ENCODE measurements at places on chromosomes 6 and 20.

DNA sequence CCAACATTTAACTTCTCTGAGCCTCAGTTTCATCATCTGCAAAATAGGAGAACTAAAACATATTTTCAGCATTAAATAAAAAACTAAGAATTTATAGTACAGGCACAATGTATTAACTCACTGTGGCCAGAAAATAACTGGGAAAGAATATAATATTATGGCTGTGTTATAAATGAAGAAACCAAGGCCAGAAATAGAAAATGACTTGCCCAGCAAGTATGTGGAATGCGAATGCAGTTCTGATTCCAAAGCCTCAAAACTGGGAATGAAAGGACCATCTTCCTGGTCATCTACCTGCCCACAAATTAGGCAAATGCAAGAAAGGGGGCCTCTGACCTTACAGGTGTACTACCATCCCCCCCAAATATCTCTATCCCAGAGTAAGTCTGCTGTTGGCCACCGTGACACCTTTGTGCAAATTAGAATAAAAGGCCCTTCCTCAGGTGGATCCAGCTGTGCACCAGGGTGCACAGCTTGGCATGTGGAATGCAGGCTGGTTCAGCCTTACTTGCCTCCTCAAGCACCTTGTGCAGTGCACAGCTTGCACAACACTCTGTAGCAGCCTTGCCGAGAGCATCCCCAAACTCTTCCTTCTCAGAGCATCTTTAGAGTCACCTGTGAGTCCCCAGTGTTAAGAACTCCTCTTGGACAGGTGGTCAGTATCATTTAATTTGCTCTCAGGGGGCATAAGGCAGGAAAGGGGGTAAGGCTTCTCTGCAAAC lies 4.4 kb downstream of the SLC13A3 start:
- no peak for DNase-seq

DNA sequence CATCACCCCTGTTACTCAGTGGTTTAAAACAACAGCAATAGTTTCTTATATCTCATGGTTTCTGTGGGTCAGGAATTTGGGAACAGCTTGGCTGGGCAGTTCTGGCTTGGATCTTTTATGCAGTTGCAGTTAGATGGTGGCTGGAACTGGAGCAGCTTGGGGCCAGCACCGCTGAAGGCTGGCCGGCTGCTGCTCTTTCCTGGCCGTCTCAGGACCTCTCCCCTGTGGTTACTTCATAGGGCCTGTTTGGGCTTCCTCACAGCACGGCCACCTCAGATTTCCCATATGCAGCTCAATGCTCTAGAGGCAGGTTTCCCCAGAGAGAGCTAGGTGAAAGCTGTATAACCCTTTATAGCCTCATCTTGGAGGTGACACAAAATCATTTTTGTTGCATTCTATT lies 15.6 kb downstream of the PKIG start:
- DNase-seq: no peak

GRCh38 chr20:46137816-46138215 lies 19.7 kb downstream of the CD40 start:
- no peak for DNase-seq

DNA sequence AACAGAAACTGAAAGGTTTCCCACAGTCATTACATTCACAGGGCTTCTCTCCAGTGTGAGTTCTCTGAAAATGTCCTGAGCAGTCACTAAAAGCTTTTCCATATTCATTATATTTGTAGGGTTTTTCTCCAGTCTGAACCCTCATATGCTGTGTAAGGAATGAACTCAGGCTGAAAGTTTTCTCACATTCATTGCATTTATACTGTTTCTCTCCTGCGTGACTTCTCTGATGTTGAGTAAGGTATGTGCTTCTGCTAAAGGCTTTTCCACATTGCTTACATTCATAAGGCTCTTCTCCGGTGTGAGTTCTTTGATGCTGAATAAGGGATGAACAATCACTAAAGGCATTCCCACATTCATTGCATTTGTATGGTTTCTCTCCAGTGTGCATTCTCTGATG lies 29.8 kb upstream of the ZNF391 start:
- no peak for DNase-seq

- DNase-seq: no peak
Observed at GRCh38 chr6:137518386-137518983, 24.3 kb upstream of the OLIG3 start.

DNA sequence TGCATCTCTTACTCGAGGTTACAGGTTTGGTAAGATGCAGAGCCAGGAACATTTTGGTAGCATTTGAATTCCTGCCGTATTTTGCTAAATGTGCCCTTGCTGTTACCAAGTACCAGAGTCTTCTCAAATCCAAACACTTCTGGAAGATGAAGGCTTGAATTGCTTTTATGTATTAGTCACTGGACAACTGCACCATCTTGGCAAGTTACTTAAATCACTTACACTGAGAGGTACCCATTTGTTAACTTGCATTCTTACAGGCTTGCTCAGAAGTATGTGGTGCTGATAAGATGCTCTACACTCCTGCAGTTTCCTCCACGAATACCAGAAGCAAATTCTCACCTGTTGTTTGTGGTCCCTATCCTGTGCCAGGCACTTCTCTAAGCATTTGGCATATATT lies 12.7 kb downstream of the IL22RA2 start:
- DNase-seq: no peak

- DNase-seq: no peak
Observed at GRCh38 chr6:19804205-19805128, 32.7 kb upstream of the ID4 start.

GRCh38 chr20:44914924-44915323 lies 5.1 kb downstream of the PABPC1L start:
- DNase-seq: no peak

DNA sequence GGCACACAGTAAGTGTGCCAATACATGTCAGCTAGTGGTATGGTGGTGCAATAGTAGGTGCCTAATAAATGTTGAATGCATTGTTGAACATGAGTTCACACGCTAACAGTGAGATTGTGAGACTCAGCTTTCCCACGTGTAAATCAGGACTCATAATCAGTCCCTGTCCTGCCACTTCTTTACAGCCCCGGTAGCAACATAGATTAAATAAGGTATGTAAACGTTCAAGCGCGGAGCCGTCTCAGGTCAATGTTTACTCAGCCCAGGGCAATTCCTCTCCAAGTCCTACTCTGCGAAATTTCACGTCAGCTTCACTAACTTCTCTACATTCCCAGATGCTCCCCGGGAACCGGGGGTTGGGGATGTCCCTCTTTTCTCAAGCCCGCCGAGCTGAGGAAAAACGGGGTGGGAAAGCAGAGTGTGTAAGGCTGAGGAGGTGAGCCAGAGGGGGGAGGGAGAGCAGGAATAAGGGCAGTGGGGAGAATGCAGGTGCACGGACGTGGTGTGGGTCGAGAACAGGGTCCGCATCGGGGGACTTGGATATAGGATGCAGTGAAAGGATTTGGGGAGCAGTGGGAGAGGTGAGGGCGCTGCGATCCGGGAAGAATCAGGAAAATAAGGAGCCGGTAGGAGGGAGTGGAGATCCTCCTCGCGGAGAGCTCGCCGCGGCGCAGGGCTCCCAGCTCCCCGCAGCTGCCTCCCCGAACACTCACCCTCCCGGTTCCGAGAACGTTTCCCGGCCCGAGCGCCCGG lies 544 bp upstream of the TP53INP2 start:
- no peak for DNase-seq

DNA sequence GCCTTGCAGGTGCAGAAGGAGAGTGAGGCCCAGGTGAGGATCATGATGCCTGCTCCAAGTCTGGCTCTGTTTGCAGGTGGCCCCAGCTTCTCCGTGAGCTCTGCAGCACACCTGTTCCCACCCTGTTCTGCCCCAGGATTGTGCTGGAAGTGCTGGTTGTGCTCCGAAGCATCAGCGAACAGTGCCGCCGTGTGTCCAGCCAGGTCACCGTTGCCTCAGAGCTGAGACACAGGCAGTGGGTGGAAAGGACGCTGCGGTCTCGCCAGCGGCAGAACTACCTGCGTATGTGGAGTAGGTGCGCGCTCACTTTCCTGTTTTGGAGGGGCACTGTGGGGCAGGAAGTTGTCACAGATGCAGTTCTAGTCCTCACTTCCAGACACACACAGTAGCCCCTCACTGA lies 25.0 kb downstream of the ERMARD start:
- no peak for DNase-seq

- no peak for DNase-seq
Observed at GRCh38 chr20:17507032-17507431, 24.1 kb downstream of the BFSP1 start.

- no peak for DNase-seq
Observed at GRCh38 chr6:148711833-148712654, 34.8 kb upstream of the UST start.

DNA sequence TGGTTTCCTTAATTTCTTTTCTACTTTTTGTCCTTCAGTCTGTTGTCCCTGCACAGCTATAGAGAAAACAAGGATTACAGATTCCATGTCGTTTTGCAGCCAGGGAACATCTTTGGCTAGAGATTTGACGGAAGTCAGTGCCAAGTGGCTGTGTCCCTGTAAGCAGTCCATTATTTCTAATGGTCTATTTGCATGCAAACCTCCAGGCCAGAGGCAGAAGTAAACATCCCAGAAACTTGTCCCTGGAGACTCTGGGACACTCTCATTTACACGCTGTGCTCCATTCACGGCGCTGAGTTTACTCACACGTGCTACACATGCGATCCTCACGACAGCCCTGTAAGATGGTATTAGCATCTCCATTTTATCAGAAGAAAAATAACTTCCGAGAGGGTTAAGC lies 355.5 kb downstream of the PRKN start:
- no peak for DNase-seq

DNA sequence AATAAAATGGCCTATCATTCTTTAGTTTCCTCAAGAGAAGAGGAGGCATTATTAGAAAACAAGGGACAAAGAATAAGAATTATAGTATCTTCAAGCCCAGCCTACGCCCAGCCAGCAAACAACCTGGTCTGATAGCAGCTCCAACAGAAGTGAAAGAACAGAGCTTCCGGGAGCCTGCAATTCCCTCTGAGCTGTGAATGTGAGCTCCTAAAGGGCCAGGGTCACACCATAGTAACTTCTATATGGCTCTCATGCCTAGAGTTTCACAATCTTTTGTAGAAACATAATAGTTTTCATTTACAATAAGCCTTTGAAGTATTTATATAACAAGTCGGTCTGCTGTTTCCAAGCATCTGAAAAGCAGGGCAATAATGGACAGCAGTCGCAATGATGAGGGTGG lies 116.5 kb downstream of the SMLR1 start:
- DNase-seq: no peak

- DNase-seq: no peak
Observed at GRCh38 chr6:43749461-43749860, 20.6 kb upstream of the VEGFA start.

- no peak for DNase-seq
Observed at GRCh38 chr20:2022163-2022562, 28.3 kb upstream of the PDYN start.

DNA sequence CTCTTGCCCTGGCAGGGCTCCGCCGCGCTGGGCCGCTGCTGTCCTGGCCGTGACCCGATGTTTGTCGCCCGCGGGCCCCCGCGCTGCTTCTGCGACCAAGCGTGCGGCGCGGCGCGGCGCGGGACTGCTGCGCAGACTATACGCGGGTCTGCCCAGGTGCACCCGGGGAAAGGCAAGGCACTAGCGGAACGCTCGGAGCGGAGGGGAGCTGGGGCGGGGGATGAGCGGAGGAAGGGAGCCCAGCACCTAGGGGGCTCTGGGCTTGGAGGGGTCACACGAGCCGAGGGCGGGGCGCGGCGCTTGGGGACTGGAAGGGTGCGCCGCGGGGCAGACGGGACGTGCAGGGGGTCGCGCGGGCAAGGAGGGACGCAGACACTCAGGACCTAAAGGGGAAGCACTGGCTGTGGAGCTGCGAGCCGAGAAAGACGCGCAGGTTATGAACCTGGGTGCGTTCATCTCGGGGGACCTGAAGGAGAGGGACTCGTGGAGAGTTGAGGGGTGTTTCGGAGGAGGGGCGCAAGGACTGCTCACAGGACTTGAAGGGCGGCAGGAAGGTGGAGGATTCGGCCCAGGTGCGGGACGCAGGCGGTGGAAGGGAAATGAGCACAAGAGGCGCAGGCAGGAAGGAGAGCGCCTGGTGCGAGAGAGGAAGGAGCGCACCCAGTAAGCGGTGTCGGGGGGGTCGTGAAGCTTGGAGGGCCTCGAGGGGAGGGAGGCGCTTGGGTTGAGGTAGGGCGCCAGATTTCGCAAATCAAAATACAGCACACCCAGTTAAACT lies 40.8 kb upstream of the ZNFX1 start:
- DNase-seq: no peak

GRCh38 chr6:67825201-67825895 lies 809.7 kb upstream of the ADGRB3 start:
- DNase-seq: no peak

DNA sequence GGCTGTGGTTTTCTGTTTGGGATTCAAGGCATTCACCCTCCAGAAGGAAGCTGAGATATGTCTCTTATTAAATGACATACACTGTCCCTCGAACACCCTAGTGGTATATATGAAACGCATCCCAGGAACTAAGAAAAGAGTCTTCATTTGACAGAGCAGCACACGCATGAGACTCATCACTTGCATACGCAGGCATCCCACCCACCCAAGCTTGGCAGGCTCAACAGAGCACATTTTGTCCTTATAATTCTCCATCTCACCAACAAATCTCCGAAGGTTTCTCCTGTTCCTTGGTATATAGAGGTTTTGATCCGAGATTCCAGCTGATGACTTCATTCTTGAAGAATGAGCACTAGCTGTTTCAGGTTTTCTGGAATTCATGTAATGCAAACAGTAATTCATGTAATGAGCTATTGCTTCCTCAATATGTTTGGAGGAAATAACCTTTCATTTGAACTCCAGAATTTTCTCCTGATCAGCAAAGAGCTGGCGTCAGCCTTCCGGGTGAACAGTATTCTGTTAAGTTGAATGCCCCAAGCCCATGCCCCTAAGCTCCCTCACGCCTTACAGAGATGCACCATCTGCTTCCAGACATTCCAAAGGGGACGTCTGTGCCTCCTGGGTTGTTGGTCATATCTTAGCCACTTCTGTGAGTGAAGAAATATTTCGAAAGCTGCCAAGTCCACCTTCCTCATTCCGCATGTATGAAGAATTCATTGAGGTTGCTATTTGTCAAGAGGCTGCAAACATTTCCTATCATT lies 66.0 kb upstream of the CDH4 start:
- DNase-seq: no peak

DNA sequence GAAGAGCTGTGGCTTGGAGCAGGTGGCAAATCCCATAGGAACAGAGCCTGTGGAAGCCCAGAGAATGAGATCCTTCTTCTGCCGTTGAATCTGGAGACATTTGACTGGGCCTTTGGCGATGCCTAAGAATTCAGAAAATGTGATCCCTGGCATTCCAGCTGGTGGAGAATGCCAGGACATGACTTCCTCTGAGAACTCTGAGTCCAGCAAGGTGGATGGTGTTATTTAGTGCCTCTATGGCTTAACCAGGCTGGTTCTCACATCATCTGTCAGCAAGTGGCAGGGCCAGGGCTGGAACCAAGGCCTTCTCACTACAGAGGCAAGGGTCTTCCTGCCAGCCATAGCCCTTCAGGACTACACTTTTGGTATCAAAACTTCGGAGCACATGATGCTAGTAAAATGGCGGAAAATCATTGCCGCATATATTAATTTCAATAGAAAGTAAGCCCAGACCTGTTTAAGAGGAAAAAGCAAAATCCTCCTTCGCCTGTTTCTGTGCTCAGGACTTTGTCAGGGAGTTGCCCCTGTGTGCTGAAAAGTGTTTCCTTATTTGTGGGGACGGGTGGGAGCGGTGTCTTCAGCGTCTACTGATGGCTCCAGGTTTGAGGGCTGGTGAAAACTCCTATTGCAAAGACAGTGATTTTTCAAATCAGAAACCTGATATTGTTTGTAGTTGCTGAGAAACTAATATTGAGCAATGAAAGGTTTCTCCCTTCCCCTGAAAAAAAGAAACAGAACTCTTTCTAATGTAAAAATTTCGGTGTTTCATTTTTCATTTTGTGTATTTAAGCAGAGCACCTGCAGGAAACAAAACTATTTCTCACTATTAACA lies 23.9 kb downstream of the DUSP22 start:
- DNase-seq: no peak

Data from activated naive CD4-positive, alpha-beta T cell (primary cell).